Left ventricle myocardium inferior (tissue), 1 donor: ENCODE measurements at places on chromosomes 1 and 21. TPM values are rescaled to one million over a fixed set of nuclear protein-coding genes. Genes with fewer than 3 reads are reported as not detected.
A peak's percentile ranks its signal among the peaks of the same experiment; 100 is the strongest.

DNA sequence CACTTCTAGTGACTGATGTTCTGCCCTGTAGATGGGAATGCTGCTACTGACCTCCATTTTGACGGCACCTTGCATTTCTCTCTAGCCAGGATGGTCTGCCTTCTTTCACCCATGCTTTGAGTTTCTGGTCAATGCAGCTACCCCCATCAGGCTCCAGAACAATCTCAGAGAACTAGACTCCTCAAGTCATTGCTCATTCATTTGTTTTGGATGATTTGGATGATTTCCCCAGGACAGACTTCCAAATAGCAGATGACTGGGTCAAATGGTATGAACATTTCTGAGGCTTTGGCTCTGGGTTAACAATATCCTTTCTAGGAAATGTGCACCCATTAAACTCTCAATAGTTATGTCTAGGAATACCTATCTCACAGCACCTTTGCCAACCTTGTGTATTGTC, 63.9 kb downstream of the CSMD2 start:
- no peak for DNase-seq
- H3K27ac ChIP-seq, result no peak overlapping the region
- peaks cover 23% of the 10 kb centered on the region for H3K27me3 ChIP-seq
- no peak overlapping the region for H3K4me3 ChIP-seq

- no peaks in the 10 kb centered on the region for H3K27me3 ChIP-seq
- H3K4me1 ChIP-seq, result no peaks in the 10 kb centered on the region
- no peak overlapping the region for H3K27ac ChIP-seq
- DNase-seq, result no peak
- H3K36me3 ChIP-seq, result no peaks in the 10 kb centered on the region
- no peak overlapping the region for H3K4me3 ChIP-seq
Observed at GRCh38 chr1:71116729-71117128, 35.9 kb upstream of the ZRANB2 start.

SPRR1B gene
- total RNA-seq, result not detected

TTC22 gene
- 0.14 TPM for total RNA-seq

DNA sequence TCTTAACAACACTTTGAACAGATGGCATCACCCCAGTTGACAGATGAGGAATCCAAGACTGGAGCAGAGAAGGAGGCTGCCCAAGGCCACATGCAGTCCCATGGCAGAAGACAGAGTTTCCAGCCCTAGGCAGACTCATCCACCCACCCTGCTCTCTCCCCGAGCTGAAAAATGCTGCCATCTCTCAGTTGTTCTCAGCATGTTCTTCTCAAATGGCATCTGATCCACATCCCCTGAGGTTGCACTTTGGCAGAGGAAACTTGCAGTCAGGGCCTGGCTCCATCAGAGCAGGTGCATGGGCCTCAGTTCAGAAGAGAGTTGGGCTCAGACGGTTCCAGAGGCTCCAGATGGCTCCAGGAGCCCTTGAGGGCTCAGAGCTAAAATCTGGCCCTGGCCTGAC, 709.4 kb downstream of the MATN1 start:
- no peak overlapping the region for H3K27ac ChIP-seq
- peaks cover 40% of the 10 kb centered on the region for H3K27me3 ChIP-seq
- no peak overlapping the region for H3K4me3 ChIP-seq
- DNase-seq, result no peak
- H3K36me3 ChIP-seq, result no peaks in the 10 kb centered on the region

DNA sequence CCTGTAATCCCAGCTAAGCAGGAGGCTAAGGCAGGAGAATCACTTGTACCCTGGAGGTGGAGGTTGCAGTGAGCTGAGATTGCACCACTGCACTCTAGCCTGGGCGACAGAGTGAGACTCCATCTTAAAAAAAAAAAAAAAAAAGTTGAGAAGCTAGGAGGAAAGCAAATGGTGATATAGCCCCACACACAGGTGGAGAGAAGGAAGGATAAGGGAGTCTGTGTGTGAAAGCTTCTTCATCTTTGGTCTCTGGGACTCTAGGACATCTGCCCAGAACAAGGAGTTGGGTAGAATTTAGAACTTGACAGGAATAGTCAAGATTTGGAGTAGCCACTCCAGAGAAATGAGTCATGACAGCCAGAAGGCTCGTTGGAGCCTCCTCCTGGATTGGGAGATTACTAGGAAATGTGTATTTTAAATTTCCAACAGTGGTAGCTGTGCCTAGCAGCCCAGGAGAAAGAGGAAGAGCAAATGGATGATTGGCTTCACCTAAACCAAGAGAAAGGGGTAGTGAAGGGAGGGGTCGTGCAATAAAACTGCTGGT, 19.9 kb downstream of the NPL start:
- DNase-seq, result no peak
- H3K36me3 ChIP-seq, result peaks cover 17% of the 10 kb centered on the region
- no peaks in the 10 kb centered on the region for H3K27me3 ChIP-seq
- H3K4me1 ChIP-seq, result peaks cover 5% of the 10 kb centered on the region
- H3K4me3 ChIP-seq, result no peak overlapping the region

GNG4 gene
- 0.11 TPM for total RNA-seq

HORMAD1 gene
- not detected for total RNA-seq

- H3K27ac ChIP-seq, result no peak overlapping the region
- no peaks in the 10 kb centered on the region for H3K4me1 ChIP-seq
- H3K27me3 ChIP-seq, result peaks cover 29% of the 10 kb centered on the region
- H3K4me3 ChIP-seq, result no peak overlapping the region
- H3K36me3 ChIP-seq, result no peaks in the 10 kb centered on the region
- no peak for DNase-seq
Observed at GRCh38 chr1:227459977-227460376, 103.4 kb upstream of the ZNF678 start.

- H3K27ac ChIP-seq, result no peak overlapping the region
- H3K4me1 ChIP-seq, result no peaks in the 10 kb centered on the region
- peaks cover 83% of the 10 kb centered on the region for H3K36me3 ChIP-seq
- no peaks in the 10 kb centered on the region for H3K27me3 ChIP-seq
- no peak for DNase-seq
Observed at GRCh38 chr1:32828341-32828740, 10.9 kb downstream of the S100PBP start.

- no peak for DNase-seq
- no peaks in the 10 kb centered on the region for H3K4me1 ChIP-seq
- no peak overlapping the region for H3K4me3 ChIP-seq
- no peak overlapping the region for H3K27ac ChIP-seq
Observed at GRCh38 chr1:68366572-68366971, 83.2 kb downstream of the RPE65 start.

CFAP45 gene
- 1.1 TPM for total RNA-seq

- peak overlapping the region; percentile 88 for H3K27ac ChIP-seq
- no peaks in the 10 kb centered on the region for H3K36me3 ChIP-seq
- no peaks in the 10 kb centered on the region for H3K27me3 ChIP-seq
- H3K4me1 ChIP-seq, result peaks cover 60% of the 10 kb centered on the region
- no peak overlapping the region for H3K4me3 ChIP-seq
Observed at GRCh38 chr1:159008744-159009188, 941 bp upstream of the IFI16 start.

GRCh38 chr1:202837746-202838262, 27.1 kb downstream of the PCAT6 start:
- peaks cover 6% of the 10 kb centered on the region for H3K27me3 ChIP-seq
- no peaks in the 10 kb centered on the region for H3K36me3 ChIP-seq
- H3K4me1 ChIP-seq, result no peaks in the 10 kb centered on the region

CIART gene
- total RNA-seq, result 8.7 TPM

DNA sequence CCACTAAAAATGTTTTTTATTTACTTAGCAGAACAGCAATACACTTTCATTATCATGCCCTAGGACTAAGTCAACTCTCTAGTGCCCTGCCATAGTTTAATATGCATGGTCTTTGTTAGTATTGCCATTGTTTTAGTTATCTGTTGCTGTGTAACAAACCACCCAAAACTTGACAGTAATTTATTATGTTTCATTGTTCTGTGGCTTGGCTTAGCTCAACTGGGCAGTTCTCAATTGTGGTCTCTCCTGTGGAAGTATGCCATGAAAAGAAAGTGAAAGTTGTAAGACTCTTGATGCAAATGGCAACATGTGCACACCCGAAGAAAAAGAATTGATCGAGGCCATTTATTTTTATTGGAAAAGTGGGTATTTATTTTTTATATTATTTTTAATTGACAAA, 206.3 kb upstream of the KCTD3 start:
- no peak overlapping the region for H3K27ac ChIP-seq
- no peak overlapping the region for H3K4me3 ChIP-seq
- no peaks in the 10 kb centered on the region for H3K36me3 ChIP-seq
- no peak for DNase-seq
- no peaks in the 10 kb centered on the region for H3K4me1 ChIP-seq

DNA sequence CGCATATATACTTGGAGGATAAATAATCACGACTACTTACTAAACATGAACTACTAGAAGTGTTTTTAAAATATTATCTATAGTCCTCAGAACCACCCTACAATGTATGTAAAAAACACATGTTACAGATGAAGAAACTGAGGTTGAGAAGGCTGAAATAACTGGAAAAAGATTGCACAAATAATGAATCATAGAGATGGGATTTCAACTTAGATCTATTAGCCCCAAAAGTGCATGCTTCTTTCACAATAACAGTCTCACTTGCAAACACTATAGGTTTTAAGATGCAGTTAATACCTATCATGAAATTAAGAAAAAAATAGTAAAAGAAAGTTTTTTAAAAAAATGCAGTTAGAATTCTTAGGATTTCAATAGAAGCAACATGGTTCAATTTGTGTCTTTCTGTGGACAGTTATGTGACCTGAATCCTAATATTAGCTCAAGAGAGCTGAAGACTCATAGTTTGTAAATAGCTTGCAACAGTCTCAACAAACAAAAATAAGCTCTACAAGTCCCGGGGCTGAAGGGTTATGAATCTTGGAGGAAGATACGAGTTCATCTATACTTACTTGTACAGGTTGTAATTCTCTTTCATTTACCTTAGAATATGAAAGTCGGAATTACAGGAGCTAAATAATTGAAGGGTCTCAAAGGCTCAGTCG, 58.6 kb upstream of the NTPCR start:
- H3K27ac ChIP-seq, result no peak overlapping the region
- H3K36me3 ChIP-seq, result no peaks in the 10 kb centered on the region
- H3K4me1 ChIP-seq, result no peaks in the 10 kb centered on the region
- no peak overlapping the region for H3K4me3 ChIP-seq
- no peak for DNase-seq

DNA sequence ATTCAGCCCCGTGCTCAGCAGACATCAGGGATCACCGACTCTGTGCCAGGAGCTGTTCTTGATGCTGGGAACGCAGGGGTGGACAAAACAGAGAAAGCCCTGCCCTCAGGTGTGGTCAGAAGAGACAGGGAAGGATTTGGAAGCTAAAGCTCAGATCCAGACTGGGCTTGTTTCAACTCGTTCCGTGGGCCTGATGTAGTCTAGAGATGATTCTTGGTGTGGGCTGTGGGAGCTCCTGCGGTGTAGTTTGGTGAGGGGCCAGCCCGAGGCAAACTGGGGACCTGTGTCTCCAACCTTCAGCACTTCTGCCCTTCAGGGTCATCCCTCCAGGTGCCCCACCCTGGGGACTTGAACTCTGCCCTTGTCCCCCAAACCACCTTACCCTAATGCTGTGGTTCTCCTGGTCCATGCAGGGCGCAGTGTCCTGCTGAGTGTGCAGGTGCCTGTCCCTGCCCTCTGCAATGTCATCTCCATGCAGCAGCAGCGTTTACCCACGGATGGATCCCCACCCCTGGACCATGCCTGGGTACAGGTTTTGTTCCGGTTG, 17.3 kb upstream of the ABCG1 start:
- no peak for DNase-seq
- no peak overlapping the region for H3K4me3 ChIP-seq
- H3K36me3 ChIP-seq, result no peaks in the 10 kb centered on the region

DNA sequence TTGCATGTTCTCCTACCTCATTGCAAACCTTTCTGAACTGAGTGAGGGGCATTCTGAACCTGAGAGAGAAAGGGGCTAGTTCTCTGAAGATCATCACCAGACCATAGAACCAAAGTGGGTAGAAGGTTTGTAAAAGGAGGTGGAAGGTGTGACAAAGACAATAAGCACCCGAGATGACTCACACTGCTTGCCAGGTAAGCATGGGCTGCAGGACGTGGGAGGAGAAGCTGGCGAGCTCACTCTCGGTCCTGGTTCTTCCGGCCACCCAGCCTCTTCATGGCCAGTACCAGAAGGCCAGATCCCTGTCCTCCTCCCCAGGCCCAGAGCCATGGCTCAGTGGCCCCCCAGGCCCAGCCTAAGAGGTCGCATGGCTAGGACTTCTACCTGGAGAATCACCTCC, 128.3 kb downstream of the TMEM53 start:
- H3K4me3 ChIP-seq, result no peak overlapping the region
- no peaks in the 10 kb centered on the region for H3K36me3 ChIP-seq
- DNase-seq, result no peak
- H3K27me3 ChIP-seq, result peaks cover 70% of the 10 kb centered on the region
- no peaks in the 10 kb centered on the region for H3K4me1 ChIP-seq

- no peaks in the 10 kb centered on the region for H3K4me1 ChIP-seq
- no peak for DNase-seq
- H3K4me3 ChIP-seq, result no peak overlapping the region
- no peak overlapping the region for H3K27ac ChIP-seq
Observed at GRCh38 chr1:246280551-246280950, 226.5 kb downstream of the SMYD3 start.

CNR2 gene
- total RNA-seq, result not detected

MPL gene
- total RNA-seq, result 0.82 TPM

DNA sequence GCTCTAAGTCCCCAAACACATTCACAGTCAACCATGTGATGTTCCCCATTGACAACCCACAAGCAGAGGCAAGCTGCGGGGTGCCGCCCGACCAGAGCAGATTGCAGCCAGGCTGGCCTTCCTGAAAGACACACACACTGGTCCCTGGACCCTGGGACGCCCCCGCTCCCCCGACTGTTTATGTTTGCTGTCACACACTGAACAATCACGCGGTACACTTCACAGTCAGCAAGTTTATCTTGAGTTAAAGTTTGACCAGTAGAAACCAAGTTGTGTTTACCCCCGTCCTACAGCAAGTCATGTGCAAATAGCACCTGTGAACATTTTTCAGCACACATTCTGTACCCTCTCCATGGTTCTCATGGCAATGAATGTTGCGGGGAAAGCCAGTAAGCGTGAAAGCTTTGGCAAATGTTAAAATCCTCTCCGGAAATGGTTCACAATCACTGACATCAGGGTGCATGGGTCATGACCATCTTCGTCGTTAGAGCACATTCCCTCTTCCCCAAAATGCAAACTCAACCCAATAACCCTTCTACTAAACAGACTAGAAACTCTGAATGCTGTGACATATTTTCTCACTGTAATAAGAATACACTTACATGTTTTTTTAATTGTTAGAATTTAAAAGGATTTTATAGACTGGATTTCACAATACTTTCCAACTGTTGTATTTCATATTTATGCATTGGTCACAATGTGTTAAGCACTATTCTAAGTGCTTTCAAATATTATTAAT, 33.3 kb upstream of the IRF2BP2 start:
- peaks cover 6% of the 10 kb centered on the region for H3K4me1 ChIP-seq
